ENCODE measurements at places on chromosomes 7 and 10.
A peak's percentile ranks its signal among the peaks of the same experiment; 100 is the strongest.

- DNase-seq = no peak
Measured at GRCh38 chr10:82211346-82211745, 336.4 kb downstream of the NRG3 start.

- DNase-seq = no peak
Measured at GRCh38 chr7:52091101-52091500, 774.5 kb upstream of the COBL start.

GRCh38 chr7:84452618-84453017 is 258.0 kb upstream of the SEMA3A start:
- DNase-seq = no peak

DNA sequence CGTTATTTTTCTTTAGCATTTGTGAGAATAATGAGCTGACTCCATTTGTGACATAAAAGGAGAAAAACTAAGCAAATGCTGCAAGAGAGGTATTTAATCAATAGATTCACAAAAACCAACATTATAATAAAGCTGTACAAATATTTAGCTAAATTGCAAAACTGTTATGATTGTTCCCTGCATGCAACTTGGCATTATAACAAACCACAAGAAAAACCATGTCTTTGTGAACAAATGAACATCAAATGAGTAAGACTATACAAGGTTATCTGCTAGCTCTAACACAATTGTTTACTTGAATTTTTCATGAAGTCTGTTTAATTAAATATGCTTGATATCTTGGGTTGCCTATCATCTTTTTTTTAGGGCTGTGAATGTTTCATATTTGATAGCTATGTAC is 50.8 kb upstream of the PPP1R9A start:
- DNase-seq = no peak

GRCh38 chr10:67771200-67771599 is 66.8 kb downstream of the DNAJC12 start:
- no peak for DNase-seq

DNA sequence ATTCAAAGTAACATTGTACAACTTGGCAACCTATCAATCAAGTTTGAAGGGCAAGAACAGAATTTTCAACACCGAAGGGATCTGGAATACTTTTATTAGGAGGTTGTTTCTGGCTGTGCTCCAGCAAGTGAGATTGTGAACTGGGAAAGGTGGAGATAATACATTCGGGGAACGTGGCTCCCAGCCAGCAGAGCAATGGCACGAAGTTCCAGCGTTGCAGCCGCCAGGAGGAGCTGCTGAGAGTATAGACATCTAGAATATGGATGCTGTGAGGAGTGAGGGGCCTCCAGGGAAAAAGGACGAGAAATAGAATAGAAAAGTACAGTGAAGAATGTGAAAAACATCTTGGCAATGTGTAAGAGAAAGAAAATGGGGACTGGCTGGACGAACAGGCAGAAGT is 69.5 kb downstream of the TCERG1L start:
- DNase-seq = peak; percentile 1

DNA sequence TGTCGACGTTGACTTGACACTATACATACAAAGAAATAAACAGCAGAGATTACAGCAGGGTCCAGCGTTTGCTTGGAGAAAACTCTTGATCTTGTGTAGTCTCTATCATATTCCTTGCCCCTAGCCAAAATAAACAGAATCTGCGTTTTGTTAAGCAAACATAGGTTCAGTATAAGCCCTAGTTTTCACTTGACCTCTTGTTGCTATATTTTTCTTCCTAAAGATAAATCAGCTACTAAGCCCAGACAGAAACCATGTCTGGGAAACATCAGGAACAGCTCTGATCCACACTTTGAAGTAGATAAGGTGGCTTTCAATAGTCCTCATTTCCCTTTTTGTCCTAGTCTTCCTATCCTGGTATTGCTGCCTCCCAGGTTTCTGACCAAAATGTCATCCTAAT is 328.2 kb upstream of the MAGI2 start:
- no peak for DNase-seq

DNA sequence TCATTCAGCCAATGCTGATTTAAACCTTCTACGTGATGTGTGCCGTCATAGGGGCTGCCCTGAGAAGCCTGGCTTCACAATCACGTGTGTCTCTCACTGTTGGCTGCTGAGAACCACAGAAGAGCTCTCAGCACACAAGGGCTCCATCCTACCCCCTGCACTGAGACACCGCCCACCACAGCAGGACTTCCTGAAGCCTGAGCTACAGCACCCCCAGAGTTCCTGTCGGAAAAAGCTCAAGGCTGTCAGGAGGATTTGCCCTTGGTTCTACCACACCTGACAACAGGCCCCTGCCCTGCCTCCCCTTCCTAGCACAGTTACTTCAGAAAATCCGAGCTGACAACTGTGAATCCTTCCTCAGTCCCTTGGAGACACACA is 191.9 kb downstream of the MAD1L1 start:
- DNase-seq = no peak

- DNase-seq = no peak
Measured at GRCh38 chr7:6530626-6531491, 20.4 kb downstream of the GRID2IP start.

DNA sequence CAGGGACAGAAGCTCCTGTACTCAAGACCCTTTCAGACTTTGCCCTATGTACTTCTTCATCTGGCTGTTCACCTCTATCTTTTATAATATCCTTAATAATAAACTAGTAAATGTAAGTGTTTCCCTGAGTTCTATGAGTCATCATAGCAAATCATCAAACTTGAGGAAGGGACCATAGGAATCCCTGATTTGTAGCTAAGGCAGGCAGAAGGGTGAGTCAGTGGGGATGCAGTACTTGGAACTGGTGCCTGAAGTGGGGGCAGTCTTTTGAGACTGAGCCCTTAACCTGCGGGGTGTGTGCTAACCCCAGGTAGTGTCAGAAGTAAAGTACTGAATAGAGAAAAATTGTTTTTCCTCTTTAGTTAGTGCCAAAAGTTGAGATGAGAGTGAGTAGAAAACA is 6.2 kb upstream of the TMEM243 start:
- DNase-seq = no peak

GRCh38 chr7:139265673-139266072 is 34.6 kb downstream of the UBN2 start:
- DNase-seq = no peak

GRCh38 chr7:147798001-147798400 is 792.6 kb upstream of the C7orf33 start:
- DNase-seq = no peak

DNA sequence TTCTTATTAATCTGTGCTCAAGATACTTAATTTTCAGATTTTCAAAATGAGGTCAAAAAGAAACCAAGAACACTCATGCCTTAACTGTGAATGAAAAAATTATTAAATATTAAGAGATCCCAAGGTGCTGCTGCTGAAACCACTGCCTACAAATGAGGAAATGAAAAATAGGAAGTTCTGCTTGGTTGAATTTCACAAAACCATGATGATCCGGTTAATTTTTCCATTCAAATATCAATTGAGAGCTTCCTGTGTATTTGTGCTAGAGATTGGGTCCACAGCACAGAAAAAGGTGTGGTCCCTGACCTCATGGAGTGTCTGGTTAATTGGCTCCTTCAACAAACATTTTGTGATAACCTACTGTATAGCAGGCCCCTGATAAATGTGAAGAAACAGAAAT is 132.7 kb upstream of the YAE1 start:
- no peak for DNase-seq

- DNase-seq = no peak
Measured at GRCh38 chr7:132200141-132200540, 376.1 kb downstream of the PLXNA4 start.

GRCh38 chr7:44259547-44260457 is 59.0 kb downstream of the YKT6 start:
- no peak for DNase-seq

GRCh38 chr10:131961777-131962662 is 19.7 kb downstream of the BNIP3 start:
- no peak for DNase-seq

GRCh38 chr7:1520539-1521234 is 9.8 kb upstream of the MAFK start:
- no peak for DNase-seq

- DNase-seq = no peak
Measured at GRCh38 chr7:31304446-31304845, 36.1 kb downstream of the NEUROD6 start.

DNA sequence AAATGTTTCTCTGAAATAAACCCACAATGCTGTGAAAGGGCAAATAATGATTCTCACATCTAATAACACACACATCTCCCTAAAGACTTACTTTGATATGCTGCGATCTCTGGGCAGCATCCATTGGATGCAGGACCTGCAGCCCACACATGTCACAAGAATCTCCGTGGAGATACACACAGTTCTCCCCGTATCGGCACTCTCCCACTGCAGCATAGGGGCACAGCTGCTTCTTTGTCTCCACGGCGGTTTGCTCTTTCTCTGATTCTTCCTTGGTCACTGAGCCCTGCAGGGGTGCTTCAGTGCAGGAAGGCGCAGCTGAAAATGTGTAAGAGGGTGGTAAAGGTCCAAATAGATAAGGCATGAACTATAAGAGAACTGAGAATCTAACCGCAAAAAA is 20.4 kb downstream of the MKRN1 start:
- no peak for DNase-seq

- DNase-seq = no peak
Measured at GRCh38 chr7:92608380-92609322, 18.5 kb upstream of the FAM133B start.

- DNase-seq = peak; percentile 47
Measured at GRCh38 chr7:50197549-50197948, 104.5 kb upstream of the ZPBP start.

DNA sequence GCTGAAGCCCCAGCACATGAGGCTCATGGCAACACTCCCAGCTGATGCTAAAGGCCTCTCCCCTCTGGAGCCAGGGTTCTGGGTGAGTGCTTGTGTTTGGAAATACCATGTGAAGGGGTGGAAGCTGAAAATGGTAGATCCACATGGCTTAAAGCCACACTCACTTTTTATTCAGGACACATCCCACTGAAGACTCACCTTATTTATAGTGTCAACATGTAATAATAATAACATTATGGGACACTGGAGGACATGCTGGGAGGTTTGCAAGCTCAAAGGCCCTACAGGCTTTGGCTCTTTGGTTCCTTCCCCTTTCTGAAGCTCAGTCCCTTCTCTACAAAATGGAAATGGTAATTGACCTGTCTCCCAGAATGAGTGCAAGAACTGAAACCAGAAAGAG is 318.0 kb downstream of the GRID1 start:
- DNase-seq = no peak

GRCh38 chr10:59910867-59911266 is 4.5 kb upstream of the CCDC6 start:
- DNase-seq = no peak

- DNase-seq = peak; percentile 5
Measured at GRCh38 chr10:112374724-112375541, 1.0 kb downstream of the ACSL5 start.

DNA sequence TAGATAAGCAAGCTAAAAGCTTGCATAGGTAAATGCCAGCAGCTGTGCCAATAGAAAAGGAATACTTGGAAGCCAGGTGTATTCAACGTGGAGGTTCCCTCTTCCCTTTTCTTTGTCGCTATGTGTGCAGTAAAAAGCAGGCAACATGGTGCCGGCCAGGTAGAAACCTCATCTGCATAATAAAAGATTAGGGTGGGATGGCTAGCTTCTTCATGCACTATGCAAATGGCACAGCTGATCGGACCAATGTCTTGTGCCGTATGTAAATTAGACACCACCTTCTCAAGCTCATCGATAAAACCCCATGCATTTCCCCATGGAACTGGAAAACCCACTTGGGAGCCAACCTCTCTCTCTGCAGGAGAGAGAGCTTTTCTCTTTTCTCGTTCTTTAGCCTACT is 150.9 kb upstream of the FOXK1 start:
- DNase-seq = no peak

DNA sequence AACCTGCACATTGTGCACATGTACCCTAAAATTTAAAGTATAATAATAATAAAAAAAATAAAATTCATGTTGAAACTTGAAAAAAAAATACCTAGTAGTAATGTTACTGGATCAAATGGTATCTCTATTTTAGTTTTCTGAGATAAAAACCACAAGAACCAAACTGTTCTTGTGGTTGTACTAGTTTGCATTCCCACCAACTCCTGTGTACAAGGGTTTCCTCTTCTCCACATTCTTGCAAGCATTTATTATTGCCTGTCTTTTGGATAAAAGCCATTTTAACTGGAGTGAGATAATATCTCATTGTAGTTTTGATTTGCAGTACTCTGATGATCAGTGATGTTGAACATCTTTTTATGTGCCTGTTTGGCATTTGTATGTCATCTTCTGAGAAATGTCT is 177.7 kb downstream of the KIF20B start:
- DNase-seq = no peak

GRCh38 chr10:116147147-116147905 is 125.7 kb downstream of the GFRA1 start:
- no peak for DNase-seq

DNA sequence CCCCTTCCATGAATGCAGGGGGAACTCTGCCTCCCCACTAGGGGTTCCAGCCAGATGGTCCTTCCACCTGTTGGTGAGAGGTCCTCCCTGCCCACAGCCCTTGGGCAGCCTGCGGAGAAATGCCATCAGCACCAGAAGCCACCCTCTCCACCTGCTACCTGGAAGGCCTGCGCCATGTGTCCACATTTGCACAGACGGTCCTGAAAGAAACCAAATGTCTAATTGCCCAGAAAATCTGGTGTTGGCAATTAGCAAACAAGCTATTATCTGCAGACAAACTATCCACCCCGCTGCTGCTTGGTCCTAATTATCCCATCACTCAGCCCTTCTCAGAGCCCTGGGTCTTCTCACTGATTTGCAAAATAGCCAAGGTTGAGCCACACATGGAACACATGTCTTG is 32.3 kb downstream of the HSPA12A start:
- DNase-seq = no peak

DNA sequence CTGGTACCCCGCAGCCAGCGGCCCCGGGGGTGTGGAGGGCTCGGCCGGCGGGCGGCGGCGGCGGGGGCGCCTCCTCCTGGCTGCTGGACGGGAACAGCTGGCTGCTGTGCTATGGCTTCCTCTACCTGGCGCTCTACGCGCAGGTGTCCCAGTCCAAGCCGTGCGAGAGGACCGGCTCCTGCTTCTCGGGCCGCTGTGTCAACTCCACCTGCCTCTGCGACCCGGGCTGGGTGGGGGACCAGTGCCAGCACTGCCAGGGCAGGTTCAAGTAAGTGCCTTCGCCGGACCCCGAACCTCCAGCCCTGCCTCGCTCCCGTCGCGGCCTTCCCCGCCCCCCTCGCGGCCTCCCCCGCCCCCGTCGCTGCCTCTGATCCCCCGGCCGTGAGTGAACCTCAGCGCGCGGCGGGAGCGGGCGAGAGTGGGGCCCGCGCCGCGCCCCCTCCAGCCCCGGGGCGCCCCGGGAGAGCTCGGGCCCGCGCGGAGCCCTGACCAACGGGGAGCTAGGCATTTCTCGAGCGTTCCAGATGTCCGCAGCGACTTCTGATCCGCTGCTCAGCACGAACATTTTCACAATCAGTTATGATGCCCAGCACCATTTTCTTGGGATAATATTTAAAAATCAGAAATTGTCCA is 727 bp downstream of the ATRNL1 start:
- peak; percentile 44 for DNase-seq

GRCh38 chr10:3924344-3924743 is 139.3 kb upstream of the KLF6 start:
- peak; percentile 11 for DNase-seq

- DNase-seq = no peak
Measured at GRCh38 chr7:39183796-39184195, 206.1 kb downstream of the POU6F2 start.

Data from SJCRH30 (cell line).